HTR-8/SVneo (cell line): ENCODE measurements at places on chromosomes 11 and 22.

DNA sequence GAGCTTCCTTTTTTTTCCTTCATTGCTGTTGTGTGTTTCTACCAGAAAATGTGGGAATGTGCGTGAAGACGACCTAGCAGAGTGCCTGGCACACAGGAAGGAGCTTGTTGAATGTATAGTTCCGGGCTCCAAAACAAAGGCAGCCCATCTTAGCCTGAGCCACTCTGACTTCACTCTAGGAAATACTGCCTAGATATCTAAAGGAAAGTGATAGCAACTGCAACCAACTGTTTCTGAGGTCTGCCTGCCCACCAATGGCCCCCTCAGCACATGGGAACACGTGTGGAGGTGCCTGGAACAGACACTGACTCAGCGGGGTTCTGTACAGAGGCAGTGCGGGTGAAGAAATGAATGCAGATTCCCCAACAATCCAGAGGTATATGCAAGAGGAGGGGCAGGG lies 14.7 kb upstream of the XBP1 start:
- no peak for DNase-seq

DNA sequence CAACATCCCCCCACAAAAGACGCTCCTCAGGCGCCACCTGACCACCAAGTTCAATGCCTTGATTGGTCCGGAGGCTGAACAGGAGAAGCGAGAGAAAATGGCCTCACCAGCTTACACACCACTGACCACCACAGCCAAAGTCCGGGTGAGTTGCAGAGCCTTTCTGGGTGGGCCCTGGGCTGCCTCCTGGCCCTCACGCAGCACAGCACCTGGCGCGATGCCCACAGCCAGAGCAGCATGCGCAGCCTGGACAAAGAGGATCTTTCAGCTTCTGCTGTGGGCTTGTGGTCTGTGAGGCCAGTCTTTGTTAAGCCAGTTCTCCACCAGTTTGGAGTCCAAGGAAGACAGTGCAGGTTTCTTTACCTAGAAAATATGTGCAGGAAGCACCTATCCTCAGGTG lies 21.6 kb downstream of the CYB5R2 start:
- no peak for DNase-seq

DNA sequence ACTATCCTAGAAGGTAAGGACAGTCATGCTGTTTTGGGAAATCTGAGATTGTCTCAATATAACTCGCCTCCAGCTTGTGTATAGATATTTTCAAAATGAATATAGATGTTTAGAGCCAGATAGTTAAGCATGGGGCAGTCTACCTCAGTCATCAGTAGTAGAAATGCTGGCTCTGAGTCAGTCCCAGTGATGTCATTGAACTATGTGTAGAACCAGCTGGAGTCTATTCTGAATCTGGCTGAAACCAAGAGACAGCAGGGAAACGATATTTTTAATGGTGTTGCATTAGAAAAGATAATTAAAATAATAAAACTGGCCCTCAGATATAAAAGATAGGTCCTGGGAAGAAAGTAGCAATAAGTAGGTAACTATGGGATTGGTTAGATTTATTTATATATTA lies 25.9 kb downstream of the PIWIL4 start:
- no peak for DNase-seq

DNA sequence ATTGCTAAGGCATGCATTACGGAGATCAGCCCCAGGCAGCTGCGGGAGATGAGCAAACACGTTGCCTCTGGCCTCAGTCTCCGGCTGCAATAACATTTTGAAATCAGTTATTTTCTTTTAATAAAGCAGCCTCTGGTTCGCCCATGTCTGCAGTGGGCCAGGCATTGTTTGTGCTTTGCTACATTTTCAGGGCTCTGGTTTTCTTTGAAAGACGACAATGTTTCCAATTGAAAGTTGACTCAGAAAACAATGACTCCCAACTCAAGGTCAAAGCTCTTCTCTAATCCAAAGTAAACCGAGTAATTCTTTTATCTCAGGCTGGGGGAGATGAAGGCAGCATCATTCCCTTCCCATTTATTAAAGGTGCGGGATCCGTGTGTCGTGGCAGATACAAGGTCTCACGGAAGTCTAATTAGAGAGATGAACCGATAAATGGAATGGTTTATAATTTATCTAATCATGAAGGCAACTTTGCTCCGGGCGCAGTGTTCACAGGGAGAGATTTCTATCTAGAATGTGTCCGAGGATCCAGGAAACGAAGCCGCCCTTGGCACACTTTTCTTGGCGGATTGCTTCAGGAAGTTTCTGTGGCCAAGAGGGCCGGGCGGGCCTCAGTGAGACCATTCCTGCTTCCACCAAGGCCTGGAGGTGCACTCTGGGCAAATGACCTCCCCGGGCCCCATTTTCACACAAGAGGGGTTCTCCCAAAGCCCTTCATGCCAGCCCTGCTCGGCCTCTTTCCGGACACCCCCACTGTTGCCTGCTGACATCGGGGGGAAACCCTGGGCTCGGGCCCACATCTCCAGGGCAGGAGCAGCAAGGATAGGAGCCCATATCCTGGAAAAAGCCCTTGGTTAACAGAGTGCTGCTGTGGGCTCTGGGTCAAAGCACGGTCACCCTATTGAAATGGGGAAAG lies 811.4 kb downstream of the BRD1 start:
- DNase-seq, result no peak

DNA sequence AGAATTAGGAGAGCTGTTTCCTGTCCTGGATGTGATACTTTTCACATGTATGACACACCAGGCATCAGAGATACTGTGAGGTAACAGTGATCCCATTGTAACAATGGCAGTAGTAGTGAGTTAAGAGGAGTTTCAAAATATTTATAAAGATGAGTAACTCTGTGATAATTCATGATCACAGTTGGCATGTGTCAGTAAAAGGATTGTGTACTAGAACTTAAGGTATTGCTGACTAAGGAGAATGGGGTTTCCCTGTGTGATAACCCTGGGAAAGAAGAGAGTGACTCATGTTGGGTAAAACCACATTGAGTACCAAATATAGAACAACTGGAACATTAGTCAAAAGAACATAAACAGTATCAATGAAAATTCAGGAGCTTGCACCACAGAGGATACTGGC lies 22.9 kb upstream of the SLC5A1 start:
- peak; percentile 3 for DNase-seq

- DNase-seq, result no peak
Measured at GRCh38 chr11:4511282-4512245, 29.1 kb downstream of the OR52K1 start.

DNA sequence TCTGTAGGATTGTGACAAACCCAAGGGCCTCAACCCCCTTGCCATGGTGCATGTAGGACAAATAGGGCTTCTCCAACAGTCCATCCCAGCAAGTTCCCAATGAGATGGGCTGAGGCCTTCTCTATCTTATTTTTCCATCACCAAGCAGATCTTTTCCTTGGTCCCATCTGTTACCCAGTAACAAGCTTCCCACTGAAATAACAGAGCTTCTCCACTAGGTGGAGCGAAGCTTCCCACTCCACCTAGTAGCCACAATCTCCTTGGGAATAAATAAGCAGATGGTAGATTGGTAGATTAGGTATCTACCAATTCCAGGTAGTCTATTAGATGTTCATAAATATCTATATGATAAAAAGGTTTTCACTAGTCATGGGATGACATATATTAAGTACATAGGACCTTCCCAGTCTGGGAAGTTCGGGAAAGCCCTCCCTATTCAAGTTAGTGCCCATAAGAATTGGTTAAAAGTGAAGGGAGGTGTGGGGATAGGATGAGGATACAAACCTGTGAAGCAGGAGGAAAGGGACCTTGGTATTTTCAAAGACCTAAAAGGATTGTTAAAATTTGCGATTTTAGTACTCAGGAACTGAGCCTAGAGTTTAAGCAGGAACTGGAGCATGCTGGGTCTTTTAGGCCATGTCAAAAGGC lies 5.9 kb upstream of the OR52L1 start:
- peak; percentile 4 for DNase-seq

DNA sequence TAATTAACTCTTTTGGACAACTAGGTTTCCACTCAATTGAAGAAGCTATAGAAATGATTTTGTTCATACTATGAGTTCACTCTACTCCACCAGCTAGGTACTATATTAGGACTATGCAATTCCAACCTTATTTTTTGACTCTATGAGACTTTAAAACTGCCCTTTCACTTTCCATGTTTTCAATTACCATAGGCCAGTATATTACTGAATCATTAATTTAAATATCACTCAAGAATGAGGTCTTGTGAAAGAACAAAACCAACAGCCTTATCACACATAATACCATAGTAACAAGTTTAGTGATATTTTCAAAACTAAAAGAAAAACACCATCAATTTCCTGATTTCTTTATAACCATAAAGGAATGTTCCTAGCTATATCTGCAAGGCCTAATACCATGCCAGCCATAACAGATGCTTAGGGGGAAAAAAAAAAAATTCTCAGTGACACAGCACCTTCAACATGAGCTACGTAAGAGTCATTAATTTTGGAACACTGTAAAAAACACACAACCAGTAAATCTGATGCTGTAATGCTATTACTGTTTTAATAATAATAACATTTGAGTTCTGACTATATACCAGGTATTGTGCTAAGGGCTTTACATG lies 6.1 kb downstream of the DCUN1D5 start:
- no peak for DNase-seq

- no peak for DNase-seq
Measured at GRCh38 chr11:68773521-68774193, 22.3 kb upstream of the TESMIN start.

GRCh38 chr11:119108146-119108856 lies 1.2 kb downstream of the C2CD2L start:
- DNase-seq, result peak; percentile 45

GRCh38 chr22:29798801-29799200 lies 31.6 kb downstream of the UQCR10 start:
- DNase-seq, result no peak

DNA sequence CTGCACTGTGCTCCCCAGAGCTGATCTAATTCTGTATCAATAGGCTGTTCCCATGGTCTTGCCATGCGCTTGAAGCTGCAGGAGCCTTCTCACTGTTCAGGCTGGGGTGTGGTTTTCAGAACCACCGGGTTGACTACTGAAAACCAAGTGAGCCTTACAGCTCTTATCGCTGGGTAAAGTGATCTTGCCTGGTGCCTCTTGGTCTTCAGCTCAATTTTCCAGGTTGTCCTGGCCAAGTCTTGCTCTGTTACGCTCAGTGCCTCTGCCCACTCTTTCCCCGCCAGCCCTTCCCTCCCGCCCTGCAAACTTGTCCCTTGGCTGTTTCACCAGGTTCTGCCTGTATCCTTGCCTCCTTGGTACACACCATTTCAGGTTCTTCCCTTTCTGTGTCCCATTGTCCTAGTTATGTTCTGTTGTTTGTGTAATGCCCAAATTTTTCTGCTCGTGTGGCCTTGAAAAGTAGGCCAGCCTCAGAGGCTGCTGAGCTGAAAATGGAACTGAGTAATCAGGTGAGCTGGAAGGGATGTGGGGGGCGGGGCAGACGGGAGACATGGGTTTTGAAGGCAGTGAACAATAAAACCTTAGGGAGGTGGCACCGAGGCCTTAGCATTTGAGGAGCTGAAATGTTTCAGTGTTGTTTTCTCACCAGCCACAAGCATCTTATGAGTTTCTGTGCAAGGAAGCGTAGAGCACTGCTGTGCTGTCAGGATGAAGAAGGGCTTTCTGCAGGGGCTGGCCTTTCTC lies 11.2 kb downstream of the PEX26 start:
- no peak for DNase-seq

DNA sequence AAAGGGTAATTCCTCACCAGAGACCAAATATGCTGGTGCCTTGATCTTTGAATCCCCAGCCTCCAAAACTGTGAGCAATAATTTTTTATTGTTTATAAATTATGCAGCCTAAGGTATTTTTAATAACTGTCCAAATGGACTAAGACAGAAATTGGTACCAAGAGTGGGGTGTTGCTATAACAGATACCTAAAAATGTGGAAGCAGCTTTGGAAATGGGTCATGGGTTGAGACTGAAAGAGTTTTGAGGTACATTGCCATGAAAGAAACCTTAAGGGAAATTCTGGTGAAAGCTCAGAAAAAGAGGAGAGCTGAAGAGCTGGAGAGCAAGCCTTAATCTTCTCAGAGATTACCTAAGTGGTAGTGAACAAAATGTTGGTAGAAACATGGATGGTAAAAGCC lies 378.2 kb downstream of the NXPE2 start:
- no peak for DNase-seq

DNA sequence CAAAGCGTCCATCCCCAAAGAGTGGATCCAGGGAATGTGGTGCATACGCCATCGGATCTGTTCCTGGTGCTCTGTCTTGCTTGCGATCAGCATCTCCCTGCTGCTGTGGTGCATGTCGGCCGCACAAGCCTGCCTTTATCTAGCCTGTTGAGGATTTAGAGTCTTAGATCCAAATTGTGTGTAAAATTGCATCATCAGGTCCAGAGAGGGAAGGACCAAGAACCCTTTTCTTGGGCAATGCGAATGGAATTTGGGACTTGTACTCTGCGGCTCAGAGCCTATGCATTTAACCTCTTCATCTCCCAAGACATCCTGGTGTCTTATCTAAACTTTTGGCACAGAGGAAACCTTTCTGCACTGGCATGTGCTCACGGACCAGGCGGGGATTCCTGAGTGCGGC lies 1238.7 kb downstream of the TBC1D22A start:
- no peak for DNase-seq

DNA sequence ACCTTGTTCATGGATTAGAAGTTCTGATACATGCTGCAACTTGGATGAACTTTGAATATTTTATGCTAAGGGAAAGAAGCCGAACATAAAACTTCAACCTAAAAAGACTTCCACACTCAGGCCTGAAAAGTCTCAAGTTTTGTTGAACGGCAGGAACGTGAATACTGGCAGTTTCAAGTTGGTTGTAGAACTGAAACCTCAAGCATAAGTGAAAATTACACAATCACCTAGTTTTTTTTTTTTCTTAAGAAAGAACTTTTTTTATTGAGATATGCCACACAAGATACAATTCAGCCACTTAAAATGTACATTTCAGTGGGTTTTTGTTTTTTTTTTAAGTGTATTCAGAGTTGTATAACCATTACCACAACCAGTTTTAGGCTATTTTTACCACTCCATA lies 50.8 kb upstream of the ADORA2A start:
- no peak for DNase-seq

DNA sequence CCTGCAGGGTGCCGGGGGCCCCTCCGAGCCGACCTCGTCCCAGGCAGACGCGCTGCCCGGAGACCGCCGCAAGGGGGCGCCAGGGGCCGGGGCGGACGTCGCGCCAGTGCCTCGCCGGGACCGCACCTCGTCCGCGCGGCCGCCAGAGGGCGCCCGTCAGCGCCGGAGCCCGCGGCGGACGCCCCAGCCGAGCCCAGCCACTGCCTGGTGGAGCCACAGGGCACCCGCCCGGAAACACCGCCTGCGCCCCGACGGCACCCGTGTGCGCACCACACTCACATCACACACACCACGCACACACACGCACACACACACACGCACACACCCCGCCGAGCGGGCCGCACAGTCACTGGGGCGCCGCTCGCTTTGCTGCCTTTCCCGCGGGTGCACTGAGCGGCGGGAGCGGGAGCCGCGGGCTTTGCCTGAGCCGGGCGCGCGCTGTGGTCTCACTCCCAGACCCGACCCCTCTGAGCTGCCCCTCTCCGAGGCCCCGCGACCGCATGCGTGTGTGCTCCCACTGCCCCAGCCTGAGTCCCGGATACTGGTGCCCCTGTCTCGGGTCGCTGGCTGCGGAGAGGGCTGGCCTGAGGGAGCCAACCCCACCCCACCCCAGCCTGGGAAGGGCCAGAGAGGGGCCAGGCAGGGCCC lies 449.3 kb downstream of the OPCML start:
- peak; percentile 23 for DNase-seq

GRCh38 chr11:9601037-9601875 lies 27.8 kb downstream of the WEE1 start:
- no peak for DNase-seq

GRCh38 chr22:22168190-22168940 lies 76.2 kb upstream of the VPREB1 start:
- peak; percentile 3 for DNase-seq
